ENCODE measurements at places on chromosomes 11 and 22.
A peak's percentile ranks its signal among the peaks of the same experiment; 100 is the strongest.

DNA sequence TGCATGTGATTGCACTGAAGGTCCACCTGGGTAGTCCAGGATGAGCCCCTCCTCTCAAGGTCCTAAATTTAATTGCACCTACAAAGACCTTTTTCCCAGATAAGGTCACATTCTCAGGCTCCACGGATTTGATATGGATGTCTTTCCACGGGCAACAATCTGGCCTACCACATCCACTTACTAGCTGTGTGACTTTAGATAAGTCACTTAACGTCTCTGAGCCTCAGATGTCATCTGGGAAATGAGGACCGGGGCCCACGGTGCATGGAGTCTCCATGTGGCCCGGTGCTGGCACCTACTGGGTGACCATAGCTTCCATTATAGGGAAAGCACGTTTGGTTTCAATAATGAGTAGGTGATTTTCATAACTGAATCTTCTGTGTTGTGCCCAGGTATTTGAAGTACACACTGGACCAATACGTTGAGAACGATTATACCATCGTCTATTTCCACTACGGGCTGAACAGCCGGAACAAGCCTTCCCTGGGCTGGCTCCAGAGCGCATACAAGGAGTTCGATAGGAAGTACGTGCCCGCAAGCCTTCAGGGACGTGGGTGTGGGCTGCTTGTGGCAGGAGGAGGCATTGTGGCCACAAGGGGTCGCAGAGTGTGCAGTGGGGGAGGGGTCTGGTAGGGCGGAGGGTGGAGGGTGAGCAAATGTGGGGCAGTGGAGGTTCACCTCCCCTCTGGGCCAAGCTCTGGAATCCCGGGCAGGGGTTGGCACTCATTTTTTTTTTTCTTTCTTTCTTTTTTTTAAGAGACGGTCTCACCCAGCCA lies 55.7 kb downstream of the ARHGAP8 start:
- no peak for DNase-seq

DNA sequence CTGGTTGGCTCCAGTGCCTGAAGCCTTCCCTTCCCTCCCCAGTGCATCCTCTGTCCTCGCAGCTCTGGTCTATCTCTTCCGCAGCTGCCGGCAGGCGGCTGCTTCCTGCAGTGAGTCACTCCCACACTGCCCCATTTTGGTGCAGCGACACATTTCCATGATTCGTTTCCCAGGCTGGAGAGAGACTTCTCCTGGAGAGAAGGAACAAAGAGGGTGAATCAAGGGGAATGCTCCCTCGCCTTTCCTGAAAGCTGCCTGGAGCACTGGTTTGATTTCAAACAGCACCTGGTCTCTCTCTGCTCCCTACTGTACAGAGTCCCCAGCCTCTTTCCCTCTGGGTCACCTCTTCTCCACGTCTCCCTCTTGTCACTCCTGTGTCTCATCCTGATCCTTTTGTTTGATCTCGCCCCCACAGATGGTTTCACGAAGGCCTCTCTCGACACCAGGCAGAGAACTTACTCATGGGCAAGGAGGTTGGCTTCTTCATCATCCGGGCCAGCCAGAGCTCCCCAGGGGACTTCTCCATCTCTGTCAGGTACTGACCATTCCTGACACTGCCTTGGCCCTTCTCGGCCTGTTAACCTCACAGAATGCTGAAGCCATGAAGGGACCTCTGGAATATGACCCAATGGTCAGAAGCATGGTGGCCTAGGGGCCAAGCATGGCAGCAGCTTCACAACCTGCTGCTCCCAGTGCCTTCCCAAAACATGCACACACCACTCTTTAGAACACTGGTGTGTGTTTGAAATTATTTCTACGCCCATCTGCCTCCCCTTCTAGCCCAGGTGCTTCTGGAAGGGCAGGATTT lies at the start of gene TMA7B:
TSS of gene TMA7B (plus strand) at position 758 of the 808 bp plus-strand sequence. CDS start 3,978 bp downstream, outside the sequence.
- peak; percentile 69 for DNase-seq

- DNase-seq, result no peak
These were observed 93.5 kb upstream of the ARHGAP20 start for GRCh38 chr11:110805756-110806155.

GRCh38 chr22:20957102-20957682 lies 9.9 kb upstream of the AIFM3 start:
- DNase-seq, result no peak

- DNase-seq, result peak; percentile 41
These were observed 124.0 kb downstream of the ME3 start for GRCh38 chr11:86548271-86548917.

- DNase-seq, result peak; percentile 21
These were observed 34.3 kb downstream of the ETS1 start for GRCh38 chr11:128552783-128553661.

- DNase-seq, result no peak
These were observed 219.9 kb upstream of the GRIA4 start for GRCh38 chr11:105389952-105390351.

- DNase-seq, result no peak
These were observed 41.8 kb upstream of the TH start for GRCh38 chr11:2213384-2213842.

- DNase-seq, result no peak
These were observed 168.7 kb downstream of the EFCAB6 start for GRCh38 chr22:43643387-43643786.

- no peak for DNase-seq
These were observed 1.8 kb downstream of the ARRB1 start for GRCh38 chr11:75349521-75350116.

DNA sequence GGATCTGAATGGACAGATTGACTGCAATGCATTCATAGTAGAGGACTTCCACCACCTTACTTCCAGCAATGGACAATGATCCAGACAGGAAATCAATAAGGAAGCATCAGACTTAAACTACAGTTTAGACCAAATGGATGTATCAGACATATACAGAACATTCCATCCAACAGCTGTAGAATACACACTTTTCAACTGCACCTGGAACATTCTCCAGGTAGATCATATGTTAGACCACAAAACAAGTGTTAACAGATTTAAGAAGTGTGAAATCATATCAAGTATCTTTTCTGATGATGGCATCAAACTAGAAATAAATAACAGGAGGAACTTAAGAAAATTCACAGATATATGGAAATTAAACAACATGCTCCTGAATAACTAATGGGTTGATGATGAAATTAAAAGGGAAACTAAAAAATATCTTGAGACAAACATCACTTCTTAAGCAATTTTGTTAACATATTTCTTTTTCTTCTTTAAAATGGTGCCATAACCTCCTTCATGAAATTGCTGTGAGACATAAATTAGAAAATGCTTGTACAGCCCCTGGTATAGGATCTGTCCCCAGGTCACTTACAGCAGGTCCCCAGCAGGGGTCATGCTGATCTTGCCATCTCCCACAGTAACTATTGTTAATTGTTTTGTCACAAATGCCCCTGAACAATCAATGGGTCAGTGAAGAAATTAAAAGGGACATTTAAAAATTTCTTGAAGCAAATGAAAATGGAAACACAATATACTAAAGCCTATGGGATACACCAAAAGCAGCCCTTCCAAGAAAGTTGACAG lies 100.0 kb upstream of the OR4B1 start:
- no peak for DNase-seq

- no peak for DNase-seq
These were observed 193.0 kb upstream of the E2F8 start for GRCh38 chr11:19433791-19434190.

- no peak for DNase-seq
These were observed 20.3 kb upstream of the POU2AF1 start for GRCh38 chr11:111399187-111400031.

DNA sequence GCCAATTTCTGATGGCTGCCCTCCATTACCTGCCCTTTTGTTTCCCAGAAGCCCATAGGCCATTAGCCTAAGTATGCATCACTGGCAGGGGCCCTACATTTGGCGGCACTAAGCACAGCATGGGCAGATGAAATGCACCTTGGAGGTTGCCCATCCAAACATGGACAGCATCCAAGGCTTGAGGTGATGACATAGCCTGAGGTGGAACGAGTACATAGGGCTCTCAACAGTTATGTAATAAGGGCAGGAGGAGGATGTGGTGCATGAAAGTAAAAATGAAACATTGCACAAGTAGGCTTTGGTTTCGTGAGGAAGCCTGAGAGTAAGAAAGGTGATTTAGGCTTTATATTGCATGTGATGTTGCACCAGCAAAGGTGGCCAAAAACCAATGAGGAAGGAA lies 148.1 kb downstream of the FAM76B start:
- no peak for DNase-seq

DNA sequence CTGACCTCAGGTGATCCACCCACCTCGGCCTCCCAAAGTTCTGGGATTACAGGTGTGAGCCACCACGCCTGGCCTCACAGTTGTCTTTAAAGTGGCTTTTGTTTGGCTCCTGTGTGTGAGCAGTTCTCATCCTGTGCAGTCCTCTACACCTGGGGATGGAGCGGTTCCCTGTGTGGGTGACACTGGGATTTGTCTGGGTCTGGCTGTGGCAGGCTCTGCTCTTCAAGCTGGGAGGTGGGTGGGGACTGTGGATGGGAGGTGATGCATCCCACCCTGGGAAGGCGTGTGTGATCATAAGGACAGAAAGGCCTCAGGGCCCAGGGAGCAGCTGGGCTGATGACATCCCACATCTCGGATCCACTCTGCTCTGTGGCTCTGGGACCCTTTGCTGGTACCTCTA lies 1266.8 kb downstream of the BRD1 start:
- DNase-seq, result no peak

DNA sequence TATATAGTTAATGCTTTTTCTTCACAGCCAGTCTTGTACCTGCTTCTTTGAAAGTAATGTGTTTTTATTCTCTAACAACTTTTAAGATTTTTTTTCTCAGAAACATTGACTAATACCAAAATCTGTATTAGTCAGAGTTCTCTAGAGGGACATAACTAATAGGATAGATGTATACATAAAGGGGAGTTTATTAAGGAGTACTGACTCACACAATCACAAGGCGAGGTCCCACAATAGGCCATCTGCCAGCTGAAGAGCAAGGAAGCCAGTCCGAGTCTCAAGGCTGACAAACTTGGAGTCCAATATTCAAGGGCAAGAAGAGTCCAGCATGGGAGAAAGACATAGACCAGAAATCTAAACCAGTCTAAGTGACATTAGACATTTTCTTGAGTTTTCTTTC lies 140.0 kb downstream of the RAB38 start:
- DNase-seq, result no peak

GRCh38 chr22:42185915-42186439 lies 55.4 kb upstream of the CYP2D6 start:
- DNase-seq, result no peak

GRCh38 chr11:65789230-65790103 lies 2.6 kb downstream of the OVOL1 start:
- DNase-seq, result no peak

DNA sequence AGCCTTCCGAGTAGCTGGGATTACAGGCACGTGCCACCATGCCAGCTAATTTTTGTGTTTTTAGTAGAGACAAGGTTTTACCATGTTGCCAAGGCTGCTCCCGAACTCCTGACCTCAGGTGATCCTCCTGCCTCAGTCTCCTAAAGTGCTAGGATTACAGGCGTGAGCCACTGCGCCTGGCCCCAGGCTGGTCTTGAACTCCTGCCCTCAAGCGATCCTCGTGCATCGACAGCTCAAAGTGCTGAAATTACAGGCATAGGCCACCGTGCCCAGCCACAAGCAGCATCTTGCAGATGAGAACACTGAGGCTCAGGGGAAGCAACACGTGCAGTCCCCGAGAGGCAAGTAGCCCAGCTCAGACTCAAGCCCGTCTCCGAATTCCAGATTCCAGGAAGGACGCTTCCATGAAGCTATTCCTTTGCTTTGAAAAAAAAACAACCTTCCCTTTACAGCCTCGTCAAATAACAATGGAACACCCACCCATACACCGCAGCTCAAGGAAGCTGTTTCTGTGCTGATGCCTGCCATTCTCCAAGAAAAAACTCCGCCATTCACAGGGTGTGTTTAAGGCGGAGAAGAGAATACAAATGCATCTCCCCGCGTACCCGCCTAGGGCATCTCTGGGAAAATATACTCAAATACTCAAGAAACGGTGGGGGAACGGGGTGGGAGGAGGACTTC lies 34.5 kb upstream of the PDGFB start:
- DNase-seq, result no peak

DNA sequence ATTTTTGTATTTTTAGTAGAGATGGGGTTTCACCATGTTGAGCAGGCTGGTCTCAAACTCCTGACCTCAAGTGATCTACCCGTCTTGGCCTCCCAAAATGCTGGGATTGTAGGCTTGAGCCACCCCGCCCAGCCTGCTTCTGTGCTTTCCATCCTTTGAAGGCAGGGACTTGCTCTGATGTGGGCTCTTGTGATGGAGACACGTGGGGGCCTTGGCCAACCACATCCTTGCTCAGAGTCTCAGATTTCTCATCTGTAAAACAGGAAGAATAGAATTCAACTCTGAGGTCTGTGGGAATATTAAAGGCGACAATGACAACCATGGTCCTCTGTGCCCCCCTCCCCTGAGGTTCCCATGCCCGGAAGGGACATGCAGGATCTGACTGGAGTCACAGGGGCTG lies 3.8 kb upstream of the GGA1 start:
- no peak for DNase-seq

- peak; percentile 22 for DNase-seq
These were observed 90.6 kb downstream of the RPS6KA4 start for GRCh38 chr11:64449381-64450167.
